ENCODE measurements at places on chromosomes 3 and 15.

- DNase-seq, result no peak
Measured at GRCh38 chr15:40623361-40623760, 29.3 kb downstream of the KNL1 start.

- DNase-seq, result no peak
Measured at GRCh38 chr3:195356151-195357086, 85.5 kb upstream of the XXYLT1 start.

DNA sequence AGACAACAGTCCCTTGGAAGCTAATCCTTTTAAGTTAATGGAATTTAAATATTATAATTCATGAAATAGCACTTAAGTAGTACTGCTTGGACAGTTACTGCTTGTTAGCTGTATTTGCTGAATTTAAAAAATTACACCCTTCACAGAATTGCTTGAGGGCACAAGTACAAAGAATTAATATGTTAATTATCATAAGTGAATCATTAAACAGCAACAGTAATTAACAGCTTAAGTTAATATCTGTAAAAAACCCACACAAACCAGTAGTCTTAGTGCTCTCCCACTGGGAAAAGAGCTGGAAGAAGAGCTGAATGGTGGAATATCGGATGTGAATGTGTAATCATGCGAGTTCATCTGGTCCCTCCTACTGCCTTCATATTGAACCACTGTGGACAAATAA lies 232.0 kb downstream of the CD47 start:
- no peak for DNase-seq

DNA sequence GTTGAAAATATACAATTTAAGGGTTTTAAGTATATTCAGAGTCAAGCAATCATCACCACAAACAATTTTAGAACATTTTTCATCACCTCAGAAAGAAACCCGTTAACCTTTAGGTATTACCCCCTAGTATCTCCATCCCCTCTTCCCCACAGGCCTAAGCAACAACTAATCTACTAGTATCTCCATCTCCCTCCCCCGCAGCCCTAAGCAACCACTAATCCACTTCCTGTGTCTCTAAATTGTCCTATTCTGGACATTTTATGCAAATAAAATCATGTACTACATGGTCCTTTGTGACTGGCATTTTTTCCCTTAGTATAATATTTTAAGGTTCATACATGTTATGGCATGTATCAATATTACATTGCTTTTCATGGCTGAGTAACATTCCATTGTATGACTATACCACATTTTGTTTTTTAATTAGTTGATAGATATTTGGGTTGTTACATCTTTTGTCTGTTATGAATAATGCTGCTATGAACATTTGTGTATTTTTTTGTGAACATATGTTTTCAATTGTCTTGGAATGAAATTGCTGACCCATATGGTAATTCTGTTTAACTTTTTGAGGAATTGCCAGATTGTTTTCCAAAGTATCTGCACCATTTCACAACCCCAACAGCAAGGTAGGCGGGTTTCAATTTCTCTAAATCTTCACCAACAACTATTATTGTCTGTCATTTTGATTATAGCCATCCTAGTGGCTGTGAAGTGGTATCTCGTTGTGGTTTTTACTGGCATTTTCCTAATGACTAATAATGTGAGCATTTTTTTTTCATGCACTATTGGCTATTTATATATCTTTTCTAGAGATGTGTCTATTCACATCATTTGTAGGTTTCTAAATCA lies 215.6 kb upstream of the CD96 start:
- no peak for DNase-seq

- peak; percentile 35 for DNase-seq
Measured at GRCh38 chr3:112973325-112974177, 1.4 kb downstream of the CD200R1 start.

- no peak for DNase-seq
Measured at GRCh38 chr15:63094495-63094931, 27.1 kb upstream of the LACTB start.

DNA sequence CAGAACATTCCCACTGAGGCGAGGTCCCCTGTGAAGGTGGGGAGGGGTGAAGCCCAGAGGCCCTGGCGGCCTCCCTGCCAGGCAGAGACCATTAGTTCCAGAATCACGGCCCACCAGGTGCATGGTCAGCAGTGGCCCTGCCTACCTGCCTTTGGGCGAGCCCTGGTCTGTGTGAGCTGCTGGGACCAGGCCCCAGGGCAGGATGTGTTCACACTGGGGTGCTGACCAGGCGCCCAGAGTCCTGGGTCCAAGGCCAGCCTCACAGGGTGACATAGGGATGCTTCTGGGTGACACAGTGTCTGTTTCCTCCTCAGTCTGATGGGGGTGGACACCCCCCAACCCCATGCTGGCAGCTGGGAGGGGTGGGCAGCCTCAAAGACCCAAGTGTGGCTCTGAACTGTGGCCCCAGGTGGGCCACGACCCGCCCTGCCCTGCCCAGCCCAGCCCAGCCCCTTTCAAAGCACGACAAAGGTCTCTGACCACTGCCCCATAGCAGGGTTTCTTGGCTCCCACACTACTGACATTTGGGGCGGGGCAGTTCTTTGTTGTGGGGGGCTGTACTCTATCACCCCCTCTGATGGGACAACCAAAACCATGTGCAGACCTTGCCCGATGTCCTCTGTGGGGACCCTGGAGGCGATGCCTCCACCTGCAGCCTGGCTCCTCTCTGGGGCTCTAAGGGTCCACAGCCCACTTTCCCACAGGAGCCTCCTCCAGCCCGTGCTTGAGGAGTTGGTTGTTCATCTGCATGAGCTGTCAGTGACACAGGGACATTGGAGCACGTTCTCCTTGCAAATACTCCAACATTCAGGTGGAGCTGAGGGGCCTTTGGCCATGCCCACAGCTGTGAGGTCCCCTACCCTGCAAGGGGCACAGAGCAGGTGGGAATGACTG lies 44.8 kb upstream of the SLC41A3 start:
- DNase-seq, result no peak

DNA sequence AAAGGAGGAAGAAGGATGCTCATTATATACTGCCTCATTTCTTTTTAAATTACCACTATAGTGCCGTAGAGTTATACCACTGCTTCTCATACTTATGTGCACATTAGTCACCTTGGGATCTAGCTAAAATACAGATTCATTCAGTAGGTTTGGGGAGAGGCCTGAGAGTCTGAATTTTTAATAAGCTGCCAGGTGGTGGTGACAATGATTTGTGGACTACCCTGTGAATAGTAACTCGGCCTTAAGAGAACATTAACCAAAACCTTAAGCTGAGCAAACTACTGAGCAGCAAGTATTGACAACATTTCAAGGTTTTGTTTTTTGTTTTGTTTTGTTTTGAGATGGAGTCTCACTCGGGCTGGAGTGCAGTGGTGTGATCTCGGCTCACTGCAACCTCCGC lies 19.8 kb downstream of the UBA5 start:
- DNase-seq, result no peak

- no peak for DNase-seq
Measured at GRCh38 chr15:31477851-31478701, 151.4 kb downstream of the KLF13 start.

DNA sequence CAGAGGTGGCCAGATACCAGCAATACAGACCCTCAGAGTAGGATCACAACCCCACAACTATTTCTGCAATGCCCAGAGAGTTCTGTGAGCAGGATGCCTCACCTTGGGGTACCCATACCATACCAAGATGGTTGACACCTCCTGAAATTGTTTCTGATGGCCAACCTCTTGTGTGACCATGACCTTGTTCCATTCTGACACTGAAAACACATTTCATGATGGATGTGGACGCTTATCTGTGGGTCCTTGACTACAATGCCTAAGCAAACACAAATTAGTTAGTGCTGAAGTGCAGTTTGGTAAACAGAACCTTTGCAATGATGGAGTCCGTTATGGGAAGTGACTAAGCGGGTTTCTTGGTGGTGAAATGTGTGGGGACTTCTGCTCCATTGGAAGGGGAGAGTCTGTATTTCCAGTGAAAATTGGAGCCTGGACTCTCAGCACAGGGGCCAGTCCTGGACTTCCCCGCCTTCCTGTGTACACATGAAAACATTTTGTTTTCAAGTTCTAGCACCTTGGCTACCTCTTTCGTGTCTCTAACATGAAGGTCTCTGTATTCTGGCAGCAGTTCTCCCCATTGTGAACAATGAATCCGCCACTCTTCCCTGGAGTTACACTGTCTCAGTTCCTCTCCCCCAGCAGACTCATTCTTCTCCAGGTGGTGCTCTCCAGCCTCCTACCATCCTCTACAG lies 106.2 kb downstream of the XXYLT1 start:
- no peak for DNase-seq

GRCh38 chr3:52843108-52843865 lies 8.5 kb upstream of the MUSTN1 start:
- no peak for DNase-seq

DNA sequence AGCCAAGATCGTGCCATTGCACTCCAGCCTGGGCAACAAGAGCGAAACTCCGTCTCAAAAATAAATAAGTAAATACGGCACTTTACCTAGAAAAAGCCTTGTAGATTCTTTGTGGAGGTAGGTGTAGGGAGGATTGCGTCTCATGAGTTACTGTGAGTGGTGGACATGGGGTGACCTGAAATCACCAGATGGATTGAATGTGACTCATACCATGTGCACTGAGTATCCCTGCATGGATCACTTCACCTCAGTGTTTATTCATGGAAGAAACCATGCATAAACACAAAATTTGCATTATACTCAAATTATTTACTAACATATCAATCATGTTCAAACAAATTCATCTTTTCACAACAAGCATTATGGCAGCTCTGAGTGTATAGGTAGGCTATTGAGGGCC lies 55.9 kb downstream of the MRPS25 start:
- DNase-seq, result no peak

DNA sequence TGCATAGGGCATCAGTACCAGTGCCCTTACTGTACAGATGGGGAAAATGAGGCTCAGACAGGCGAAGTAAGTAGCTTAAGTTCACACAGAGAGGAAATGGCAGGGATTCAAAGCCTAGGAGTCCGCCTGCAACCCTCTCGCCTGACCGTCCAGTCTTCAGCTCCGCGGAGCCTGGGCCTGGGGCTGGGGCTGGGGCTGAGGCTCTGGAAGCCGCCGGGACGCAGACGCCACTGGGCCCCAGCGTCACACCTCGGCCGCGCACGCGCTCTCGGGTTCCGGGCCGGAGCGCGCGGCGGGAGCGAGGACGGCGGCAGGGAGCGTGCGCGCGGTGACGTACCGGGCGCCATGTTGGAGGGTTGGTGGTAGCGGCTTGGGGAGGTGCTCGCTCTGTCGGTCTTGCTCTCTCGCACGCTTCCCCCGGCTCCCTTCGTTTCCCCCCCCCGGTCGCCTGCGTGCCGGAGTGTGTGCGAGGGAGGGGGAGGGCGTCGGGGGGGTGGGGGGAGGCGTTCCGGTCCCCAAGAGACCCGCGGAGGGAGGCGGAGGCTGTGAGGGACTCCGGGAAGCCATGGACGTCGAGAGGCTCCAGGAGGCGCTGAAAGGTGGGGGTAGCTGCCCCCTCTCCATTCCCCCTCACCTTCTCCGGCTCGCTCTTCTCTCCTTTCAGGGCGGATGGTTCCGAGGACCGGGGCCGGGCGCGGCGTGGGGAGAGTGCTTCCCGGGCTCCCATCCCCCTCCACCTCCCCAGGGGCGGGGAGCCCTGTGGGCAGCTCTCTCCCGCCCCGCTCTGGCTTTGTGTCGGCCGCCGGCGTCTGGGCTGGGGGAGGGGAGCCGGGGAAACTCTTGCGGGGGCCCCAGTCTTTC lies at the start of gene PPP4R2:
Gene PPP4R2, plus strand, starts transcription at position 339 of the 861 bp plus-strand sequence. Its CDS starts 227 bp downstream, at position 566.
- peak; percentile 69 for DNase-seq

DNA sequence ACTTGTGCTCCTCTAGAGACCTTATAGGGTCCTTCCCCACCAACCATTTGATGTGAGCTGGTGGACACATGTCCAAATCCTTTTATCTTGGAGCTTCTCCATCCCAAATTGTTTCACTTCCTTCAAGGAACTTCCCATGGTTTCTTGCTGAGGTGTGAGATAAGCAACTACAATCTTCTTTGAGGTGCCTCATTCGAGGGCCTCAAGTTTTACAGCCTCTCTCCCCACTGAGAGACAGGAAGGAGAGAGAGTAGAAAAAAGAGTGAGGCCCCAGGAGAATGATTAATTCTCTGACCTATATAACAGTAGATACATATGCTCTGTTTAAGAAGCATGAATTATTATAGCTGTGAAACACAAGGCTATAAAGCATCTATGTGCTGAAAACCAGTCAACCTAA lies 70.5 kb downstream of the SUMF1 start:
- DNase-seq, result no peak

GRCh38 chr3:183449391-183449790 lies 21.0 kb upstream of the MCF2L2 start:
- DNase-seq, result no peak

- DNase-seq, result no peak
Measured at GRCh38 chr3:39255503-39256325, 24.1 kb downstream of the CX3CR1 start.

DNA sequence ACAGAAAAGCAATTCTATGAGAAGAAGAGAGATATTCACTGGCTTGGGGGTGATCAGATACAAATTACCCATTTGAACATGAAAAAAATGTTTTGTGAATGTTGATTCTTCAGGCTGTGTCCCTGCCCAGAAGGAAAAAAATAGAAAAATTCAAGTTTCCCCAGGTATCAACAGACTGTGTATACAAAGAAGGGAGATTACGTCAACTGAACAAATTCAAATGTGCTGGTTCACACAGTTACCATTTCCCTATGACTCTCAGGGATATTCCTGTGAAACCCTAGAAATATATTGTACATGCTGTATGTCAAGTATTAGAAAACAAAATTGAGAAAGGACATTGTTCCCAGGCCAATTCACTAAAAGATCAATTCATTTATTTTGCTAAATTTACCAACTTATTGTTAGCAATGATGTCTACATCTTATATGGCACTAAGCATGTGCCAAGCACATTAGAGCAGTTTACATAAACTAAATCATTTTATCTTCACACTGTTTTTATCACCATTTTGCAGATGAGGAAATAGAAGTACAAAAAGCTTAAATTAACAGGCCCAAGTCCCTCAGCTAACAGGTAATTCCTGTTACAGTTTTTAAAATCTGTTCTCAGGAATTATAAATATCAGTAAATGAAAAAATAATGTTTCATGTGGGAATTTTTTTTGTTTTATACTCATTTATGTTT lies 306.7 kb upstream of the ROBO2 start:
- DNase-seq, result no peak

DNA sequence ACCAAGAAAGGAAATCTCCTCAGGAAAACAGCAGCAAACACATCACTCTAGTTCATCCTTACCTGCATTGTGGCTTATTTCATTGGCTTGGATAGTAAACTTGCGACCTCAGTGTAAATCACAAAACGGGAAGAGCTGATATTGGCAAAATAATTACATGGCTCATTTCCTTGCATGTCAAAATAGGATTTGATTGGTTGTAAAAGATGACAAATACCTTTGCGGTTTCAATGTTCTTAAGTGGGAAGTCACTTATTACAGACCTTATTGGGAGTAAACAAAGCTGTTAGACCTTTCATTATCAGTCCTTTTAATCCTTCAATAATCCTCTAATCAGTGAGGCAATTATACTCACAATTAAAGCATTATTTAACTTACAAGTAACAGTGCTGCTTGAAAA lies 590.6 kb downstream of the MAGI1 start:
- DNase-seq, result peak; percentile 71

- DNase-seq, result no peak
Measured at GRCh38 chr15:43905755-43906154, 79.0 kb downstream of the WDR76 start.

Measured in NCI-H1105 treated with DMSO at 0.1 percent for 48 hours (cell line).